ENCODE measurements at places on chromosomes 5 and 9.

GRCh38 chr9:5608298-5609225, 20.3 kb upstream of the RIC1 start:
- DNase-seq = no peak

DNA sequence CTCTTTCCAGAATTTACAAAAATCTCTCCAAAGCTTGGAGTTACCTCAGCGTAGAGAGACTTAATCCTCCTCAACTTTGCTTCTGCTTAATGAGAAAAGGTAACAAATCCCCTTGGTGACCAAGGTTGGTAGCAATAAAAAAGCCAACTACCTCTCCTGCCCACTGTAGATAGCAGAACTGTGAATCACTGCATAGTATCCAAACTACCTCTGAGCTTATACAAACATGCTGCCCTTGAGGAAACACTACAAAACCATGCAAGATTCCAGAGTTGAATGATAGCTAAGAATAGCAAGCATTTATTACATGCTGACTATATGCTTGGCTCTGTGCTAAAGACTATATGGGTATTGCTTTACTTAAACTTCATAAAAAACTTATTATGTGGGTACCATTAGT, 2.8 kb upstream of the ADAMTS12 start:
- DNase-seq = no peak

DNA sequence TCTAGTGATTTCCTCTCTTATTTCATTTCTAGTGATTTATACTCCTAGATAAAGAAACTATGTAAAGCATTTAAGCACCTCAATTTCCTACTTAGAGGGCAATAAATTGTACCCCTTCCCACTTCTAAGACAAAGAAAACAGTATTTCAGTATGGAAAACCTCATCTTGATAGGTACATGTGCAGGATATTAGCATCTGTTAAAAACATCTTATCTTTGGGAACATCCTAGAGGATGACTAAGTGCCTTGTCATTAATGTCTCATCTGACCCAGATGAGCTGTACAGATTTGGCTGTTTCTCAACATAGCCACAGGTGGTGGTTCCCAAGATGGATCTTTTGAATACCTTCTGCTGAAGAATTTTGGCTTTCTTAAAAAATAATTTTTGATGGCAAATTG, 5.7 kb downstream of the MEGF10 start:
- no peak for DNase-seq

- DNase-seq = no peak
These were observed 594 bp downstream of the ANKRD18A start for GRCh38 chr9:38619556-38620447.

GRCh38 chr9:16352791-16353401, 517.6 kb downstream of the BNC2 start:
- DNase-seq = no peak

GRCh38 chr9:87122947-87123685, 175.8 kb upstream of the GAS1 start:
- DNase-seq = no peak

DNA sequence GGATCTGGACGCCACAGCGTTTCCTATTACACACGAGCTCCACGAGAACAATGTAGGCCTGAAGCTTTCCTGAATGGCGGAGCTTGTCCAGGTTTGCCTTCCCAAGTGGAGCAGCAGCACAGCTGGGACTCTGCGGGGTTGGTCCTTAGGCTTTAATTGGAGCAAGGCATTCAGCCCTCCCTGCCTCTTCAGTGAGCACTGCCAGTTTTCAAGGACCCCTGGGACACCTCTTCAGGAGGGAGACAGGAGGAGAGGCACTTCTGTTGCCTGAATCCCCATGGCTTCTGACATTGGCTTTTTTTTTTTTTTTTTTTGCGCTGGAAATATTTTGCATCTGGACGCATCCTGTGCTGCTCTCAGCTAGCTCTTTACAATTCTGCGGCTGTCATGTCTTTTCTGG, 179.4 kb downstream of the SEMA6A start:
- DNase-seq = no peak

- no peak for DNase-seq
These were observed 298.0 kb downstream of the DOCK8 start for GRCh38 chr9:512555-513272.

- DNase-seq = no peak
These were observed 47.2 kb downstream of the GLDC start for GRCh38 chr9:6598249-6598725.

DNA sequence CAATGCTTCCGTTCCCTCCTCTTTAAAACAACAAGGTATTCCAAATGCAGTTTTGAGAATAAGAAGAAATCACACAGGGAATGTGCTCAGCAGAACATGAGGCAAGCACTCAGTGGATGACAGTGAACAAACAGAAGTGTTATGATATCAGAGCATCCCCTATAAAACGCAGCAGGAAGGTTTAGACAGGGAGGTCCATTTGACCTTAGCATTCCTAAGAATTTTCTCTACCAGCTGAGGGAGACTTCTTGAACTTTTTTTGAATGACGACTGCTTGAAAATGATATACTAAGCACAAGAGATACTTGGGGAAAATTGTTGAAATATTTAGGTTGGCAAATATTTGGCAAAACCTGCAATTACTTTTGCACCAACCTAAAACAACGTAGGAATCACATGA, 3.9 kb downstream of the AMACR start:
- DNase-seq = no peak

- DNase-seq = no peak
These were observed 10.4 kb upstream of the CXCL14 start for GRCh38 chr5:135589152-135589551.

DNA sequence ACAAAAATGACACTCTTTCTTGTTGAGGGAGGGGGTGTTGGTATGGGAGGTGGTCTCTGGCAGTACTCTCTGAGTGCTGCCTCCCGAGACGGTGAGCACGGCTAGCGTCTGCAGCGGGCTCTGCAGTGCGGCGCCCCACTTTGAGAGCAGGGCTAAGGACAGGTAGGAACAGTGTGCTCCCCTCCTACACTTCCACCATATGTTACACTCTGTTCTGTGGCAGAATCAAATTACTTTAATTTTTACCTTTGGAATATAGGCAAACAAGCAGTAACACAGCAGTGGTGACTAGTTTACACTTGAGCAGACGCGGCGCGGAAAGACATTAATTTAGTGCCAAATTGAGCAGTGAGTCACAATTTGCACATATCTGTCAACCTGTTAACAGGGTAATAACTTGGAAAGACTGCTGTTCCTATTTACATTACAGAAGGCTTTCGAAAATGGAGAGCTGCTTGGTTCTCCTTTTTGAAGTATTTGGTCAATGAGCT, 136.3 kb downstream of the MED27 start:
- no peak for DNase-seq

DNA sequence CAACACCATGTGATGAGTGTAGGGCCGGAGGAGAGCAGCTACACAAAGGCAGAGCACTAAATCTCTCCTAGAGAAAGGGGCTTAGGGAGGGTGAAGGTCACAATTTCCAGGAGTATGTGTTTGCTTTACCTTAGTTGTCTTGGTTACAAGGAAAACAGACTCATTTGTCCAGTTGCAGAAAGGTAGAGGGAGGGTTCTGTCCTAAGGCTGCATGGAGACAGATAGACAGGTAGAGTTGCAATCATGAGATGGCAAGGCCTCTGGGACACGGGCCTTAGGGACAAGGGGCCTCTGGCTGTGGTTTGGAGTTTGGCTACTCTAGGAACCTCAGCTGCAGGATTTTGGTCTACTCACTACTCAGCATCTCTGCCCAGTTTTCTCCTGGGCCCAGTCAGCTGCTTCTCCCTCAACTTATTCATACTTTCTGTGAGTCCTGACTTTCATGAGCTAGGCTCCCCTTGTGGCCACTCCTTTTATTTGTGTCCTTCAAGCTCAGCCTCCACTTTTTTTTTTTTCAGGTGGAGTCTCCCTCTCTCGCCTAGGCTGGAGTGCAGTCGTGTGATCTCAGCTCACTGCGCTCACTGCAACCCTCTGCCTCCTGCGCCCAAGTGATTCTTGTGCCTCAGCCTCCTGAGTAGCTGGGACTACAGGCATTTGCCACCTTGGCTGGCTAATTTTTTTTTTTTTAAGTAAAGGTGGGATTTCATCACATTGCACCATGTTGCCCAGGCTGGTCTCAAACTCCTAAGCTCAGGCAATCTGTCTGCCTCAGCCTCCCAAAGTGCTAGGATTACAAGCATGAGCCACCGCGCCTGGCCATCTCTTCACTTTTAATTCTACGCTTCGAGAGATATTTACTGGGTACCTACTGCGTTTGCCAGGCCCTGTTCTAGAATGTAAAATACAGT, 76.6 kb downstream of the PTPDC1 start:
- DNase-seq = no peak

GRCh38 chr9:96342571-96343245, 40.7 kb upstream of the HSD17B3 start:
- no peak for DNase-seq

- no peak for DNase-seq
These were observed 65.1 kb downstream of the WWC1 start for GRCh38 chr5:168356592-168356991.

DNA sequence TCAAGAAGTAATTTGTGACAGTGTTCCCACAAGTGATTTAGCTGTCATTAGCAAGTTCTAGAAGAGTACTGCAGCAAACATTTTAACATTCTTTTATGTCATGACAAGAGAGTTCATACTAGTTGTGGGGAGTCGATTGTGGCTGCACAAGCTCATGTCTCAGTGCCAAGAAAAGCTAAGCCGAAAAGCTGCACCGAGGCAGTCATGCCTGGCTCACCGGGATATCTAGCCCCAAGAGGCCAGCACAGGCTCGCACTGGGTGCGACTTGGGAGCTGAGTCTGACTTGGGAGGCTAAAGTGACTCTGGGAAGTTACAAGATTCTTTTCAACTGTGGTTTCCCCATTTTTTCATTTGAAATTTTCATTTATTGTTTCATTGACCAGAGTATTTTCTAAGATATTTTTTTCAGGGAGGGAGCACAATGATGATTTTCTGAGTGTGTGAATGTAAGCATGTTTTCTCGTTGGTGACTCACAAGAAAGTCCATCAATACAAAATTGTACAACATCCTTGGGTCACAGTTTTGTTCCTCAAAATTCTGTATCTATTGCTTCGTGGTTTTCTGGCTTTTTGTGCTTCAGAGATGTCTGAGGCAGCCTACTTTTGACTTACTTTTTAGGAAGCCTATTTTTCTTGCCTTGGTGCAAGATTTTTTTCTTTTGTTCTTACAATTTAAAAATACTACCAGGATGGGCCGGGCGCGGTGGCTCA, 18.7 kb downstream of the CAST start:
- DNase-seq = no peak

DNA sequence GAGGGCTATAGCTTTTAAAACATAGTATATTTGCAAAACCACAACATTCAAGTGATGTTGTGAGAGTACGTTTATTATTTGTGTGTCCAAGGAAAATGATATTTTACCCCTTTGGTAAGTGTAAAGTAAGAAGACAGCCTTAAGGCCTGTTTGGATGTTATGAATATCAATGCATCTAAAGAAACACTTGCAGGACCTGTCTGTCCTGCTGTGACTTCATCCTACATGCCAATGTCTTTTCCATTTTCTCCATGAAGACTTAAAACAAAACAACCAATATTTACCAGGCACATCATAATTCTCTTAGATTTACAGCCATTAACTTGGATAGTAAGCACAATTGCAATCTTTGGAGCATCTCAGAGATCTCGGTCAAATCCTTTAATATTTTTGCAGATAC, 29.0 kb downstream of the PRLR start:
- DNase-seq = no peak

DNA sequence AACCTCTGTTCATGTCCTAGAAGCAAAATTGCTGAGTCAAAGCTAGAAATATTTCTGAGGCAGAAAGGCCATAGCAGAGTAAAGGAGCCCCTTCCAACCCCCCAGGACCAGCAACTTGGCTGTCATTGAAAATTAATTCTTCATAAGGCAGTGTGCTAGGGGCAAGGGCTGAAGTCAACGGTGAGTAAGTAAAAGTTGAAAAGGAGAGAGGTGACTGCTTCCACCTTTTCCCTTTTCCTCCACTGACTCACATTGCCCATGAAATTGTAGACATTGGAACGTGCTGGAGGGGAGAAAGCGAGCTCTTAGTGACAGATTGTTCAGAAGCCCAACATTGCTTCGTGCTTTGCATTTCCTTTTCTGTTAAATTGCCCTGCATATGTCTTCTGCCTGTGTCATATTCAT, 19.1 kb downstream of the GLRA1 start:
- no peak for DNase-seq

DNA sequence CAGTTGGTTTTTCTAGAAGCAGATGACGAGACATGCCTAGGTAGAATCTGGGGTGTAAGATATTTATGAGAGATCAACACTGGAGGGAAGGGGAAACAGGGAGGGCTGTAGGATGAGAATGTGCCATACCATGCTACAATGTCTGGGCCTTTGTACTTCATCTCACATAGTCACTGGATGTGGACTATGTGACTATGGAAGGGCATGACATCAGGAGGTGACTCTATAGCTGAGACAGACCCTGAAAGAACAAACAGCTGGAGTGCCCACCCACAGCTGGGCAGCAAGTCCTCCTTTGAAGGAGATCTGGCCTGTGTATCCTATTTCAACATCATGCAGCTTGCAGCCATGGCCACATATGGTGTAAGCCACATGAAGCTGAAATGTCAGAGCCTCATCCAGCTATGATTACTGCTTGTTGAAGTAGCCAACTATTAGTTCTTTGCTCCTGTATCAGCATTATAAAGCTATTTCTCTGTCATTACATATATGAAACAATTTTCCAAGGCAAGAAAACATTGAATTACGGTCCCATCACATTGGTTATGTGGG, 46.2 kb upstream of the KIF2A start:
- no peak for DNase-seq

DNA sequence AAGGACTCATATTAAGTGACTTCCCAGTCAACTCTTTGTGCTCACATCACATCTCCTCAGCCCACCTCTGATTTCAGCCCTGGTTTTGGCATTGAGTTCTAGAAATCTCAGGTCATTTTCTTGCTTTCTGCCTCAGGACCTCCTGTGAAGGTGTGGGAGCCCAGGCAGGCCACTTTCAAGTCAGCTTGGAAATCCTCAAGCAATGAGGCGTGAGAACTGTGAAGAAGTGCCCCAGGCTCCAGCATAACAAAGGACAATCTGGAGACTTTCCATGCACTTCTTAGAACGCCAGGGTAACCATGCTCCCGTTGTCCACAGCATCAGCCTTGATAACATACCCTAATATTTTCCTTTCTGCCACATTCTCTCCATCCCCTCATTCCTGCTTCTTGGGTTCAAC, 131.2 kb upstream of the MAP3K1 start:
- DNase-seq = no peak

DNA sequence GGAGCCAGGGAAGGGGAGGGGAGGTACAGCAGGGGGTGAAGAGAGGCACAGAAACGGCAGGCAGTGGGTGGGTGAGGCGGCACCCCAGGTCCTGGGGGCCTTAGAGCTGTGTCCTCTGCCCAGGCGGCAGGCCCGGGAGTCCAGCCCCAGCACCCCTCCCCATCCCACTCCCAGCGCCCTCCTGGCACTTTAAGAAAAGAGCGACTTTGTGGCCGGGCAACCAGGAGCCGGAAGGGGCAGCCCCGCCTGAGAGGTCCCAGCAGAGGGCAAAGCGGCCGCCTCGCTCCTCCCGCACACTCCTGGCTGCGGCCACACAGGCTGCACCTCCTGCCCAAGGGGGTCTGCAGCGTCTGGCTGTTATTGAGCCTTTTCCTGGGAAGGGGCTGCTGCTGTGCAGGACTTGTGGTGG, 42.6 kb downstream of the NACC2 start:
- no peak for DNase-seq

- DNase-seq = no peak
These were observed 152.4 kb downstream of the LRRC70 start for GRCh38 chr5:62731022-62731421.

All from activated gamma-delta T cell (primary cell).